Epithelial cell of esophagus (primary cell): ENCODE measurements at places on chromosomes 3 and 15.

- peak; percentile 21 for DNase-seq
Observed at GRCh38 chr3:148604270-148605085, 93.2 kb upstream of the AGTR1 start.

DNA sequence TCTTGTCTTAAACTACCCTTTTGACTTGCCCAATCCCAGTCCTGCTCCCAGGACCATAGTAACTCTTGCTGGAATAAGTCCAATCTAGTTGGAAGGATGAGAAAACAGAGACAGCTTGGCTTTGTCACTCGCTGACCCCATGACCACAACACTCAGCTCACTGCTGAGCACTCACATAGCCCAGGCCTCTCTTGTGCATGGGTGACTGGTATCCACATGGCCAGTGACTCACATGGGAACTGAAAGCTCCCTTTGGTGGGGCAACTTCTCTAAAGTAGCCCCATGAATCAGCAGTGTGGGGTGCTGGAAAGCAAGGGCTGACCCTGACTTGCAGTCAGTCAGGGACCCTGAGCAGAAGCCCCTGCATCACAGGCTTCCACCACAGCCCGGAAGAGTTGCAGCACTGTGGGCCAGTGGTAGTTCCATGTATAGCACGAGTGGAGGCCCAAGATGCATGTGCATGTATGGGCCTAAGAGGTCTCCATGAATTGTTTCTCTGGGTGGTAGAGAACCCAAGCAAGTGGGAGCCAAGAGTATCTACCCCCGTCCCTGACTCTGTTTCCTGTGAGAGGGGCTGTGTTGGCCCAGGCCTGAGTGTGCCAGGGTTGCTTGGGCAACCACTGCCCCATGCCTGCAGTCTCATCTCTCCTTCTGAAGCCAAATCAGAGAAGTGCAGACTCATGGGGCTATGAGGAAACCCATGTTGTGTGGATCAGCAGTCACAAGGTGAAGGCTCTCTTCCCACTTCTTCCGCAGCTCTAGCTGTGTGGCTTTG, 62.1 kb upstream of the XCR1 start:
- peak; percentile 93 for DNase-seq

GRCh38 chr3:187930021-187930420, 184.8 kb upstream of the BCL6 start:
- no peak for DNase-seq

GRCh38 chr3:182410051-182410450, 383.3 kb upstream of the ATP11B start:
- no peak for DNase-seq

DNA sequence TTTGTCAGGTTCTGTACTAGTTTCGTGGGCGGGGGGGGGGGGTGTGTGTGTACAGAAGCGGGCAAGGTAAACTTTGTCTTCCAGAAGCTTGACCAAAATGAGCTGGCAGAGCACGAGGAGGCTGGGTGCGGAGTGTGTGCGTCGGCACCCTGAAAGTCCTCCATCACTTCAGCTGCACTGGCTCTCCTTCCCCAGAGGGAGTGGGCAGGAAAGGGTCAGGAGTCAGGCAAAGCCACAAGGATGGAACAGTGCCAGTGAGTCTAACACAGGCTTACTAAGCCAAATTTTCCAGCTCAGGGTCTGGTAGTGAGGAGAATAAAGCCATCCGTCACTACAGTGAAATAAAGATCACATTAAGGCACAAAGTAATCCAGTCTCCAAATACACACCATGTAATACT, 11.9 kb upstream of the SH3GL3 start:
- DNase-seq: no peak

DNA sequence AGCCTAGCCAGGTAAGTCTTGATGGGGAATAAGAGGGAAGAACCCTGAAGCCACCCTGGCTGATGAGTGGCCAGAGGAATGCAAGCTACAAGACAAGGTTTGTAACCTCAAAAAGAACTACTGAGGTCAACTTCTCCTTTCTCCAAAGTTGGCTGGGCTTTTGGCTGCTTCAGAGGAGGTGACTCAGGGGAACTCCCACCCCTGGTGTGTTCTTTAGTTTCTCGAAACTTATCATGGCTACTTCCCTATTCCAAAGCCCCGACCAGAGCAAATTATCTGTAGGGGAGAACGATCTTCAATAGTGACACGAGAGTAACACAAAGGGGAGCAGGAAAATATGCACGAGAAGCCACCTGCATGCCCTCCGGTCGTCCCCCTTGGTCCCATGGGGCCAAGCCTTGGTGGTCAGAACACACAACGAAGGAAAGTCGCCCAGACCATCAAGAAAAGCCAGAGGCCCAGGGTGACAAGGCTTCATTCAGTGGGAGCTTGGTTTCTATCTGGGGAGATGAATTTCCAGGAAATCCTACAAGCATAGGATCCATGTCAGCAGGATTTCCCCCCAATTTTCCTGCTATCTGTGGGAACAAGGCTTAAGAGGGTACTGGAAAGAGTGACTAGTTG, 6.5 kb upstream of the BCL2A1 start:
- no peak for DNase-seq

DNA sequence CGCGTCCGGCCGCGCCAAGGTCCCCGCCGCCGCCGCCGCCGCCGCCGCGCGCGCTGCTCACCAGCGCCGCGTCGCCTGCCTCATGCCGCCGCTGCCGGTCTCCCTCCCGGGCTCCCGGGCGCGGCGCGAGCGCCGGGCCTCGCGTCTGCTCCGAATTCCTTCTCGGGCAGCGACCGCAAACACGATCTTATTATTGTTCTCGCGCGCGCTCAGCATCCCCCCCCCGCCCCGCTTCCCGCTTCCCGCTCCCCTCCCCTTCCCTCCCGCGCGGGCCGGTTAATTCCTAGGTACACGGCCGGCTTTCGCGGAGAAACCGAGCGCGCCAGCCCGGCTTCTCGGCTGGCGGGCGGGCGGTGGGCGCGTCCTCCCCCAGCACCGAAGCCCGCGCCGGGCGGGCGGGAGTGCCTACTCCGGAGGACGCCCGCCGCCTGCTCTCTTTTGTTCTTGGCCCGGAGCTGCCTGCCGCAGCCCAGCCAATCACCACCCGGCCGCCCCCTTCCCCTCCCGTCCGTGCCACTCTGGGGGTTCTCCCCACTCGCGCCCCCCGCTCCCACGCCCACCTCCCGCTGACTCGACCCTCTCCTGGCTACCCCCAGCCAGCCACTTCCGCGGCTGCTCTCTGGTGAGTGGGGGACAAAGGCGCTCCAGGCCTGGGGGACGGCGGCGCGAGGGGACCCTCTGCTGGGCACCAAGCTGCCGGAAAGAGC, at the start of gene HDGFL3:
Gene HDGFL3 (minus strand): TSS at position 164 of the 707 bp plus-strand sequence. CDS start 409 bp downstream, outside the sequence.
- peak; percentile 59 for DNase-seq

- no peak for DNase-seq
Observed at GRCh38 chr3:38095669-38096483, 41.1 kb downstream of the ACAA1 start.
